NCI-H146 (cell line): ENCODE measurements at places on chromosomes 4 and X.

GRCh38 chr4:150206265-150206664 is 128.0 kb downstream of the DCLK2 start:
- DNase-seq = no peak

DNA sequence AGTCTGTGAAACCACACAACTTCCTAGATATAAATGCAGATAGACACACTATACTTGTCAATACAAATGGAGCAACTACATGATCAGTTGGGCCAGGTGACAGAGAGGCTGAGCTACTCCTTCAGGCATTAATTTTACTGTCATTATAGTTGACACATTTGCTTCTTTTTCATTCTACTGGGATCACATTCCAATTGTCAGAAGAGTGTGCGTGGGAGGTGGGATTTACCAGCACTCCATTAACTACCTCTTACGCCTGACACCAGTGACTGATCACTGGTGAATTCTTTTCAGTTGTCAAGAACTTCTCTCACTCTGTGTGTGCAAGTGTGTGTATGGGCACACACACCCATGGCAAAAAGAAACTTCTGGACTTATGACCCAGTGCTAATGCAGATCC is 94.2 kb upstream of the DIAPH2 start:
- DNase-seq = no peak

GRCh38 chr4:76950052-76950955 is 752 bp downstream of the SEPTIN11 start:
- DNase-seq = peak; percentile 72

DNA sequence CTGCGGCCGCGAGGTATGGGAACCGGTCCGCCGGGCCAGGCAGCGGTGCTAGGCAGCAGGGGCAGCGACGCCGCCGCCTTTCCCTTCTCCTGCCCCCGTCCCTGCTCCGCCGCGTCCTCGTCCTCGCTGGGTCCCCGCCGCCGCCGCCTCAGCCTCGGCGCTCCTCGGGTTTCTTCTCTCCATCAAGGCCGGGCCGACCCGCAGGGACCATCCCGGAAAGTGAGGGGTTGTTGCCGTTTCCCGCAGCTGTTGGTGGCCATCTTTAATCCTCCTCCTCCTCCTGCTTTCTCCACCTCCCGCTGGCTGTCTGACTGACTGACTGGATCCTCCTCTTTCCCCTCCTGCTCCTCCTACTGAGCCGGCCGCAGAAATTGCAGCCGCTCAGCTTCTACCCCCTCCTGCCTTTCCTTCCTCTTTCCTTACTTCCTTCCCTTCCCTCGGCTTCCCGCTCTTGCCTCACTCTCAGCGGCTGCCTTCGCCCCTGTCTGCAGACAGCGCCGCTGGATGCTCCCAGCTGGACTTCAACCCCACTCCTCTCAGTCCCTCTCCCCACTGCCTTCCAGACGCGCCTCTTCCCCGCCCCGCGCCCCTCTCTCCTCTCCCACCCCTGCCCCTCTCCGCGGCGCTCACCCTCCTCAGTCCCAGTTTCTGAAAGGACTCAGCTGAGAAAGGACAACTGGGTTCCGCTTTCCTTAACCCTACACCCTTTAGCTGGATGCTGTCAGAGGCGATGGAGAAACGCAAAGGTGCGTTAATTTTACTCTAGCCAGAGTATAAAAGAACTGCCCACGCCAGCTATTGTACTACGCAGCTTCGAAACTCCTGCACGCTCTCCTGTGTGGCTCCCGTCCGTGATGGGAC is at the start of gene WDFY3:
WDFY3 (minus strand) TSS at position 309 of the 861 bp plus-strand sequence. CDS start 106,099 bp downstream, outside the sequence.
- DNase-seq = peak; percentile 51

DNA sequence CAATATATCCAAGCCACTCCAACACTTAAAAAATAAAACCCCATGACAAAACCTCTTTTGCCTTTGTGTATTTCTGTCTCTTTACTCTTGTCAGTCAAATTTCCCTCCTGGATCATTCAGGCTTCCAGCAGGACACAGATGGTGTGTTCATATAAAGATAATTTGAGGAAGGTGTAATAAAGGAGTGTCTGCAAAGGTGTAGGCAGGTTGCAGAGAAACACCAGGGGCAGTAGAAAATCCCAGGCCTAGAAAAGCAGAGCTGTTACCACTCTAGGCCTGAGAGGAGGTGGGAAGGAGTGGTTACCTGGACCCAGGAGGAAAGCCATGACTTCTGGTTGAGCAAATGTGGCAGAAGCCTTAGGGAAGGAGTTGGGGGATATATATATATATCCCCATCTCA is 28.8 kb downstream of the CHRNA9 start:
- no peak for DNase-seq

GRCh38 chr4:159106636-159107035 is 3.8 kb downstream of the RAPGEF2 start:
- no peak for DNase-seq

DNA sequence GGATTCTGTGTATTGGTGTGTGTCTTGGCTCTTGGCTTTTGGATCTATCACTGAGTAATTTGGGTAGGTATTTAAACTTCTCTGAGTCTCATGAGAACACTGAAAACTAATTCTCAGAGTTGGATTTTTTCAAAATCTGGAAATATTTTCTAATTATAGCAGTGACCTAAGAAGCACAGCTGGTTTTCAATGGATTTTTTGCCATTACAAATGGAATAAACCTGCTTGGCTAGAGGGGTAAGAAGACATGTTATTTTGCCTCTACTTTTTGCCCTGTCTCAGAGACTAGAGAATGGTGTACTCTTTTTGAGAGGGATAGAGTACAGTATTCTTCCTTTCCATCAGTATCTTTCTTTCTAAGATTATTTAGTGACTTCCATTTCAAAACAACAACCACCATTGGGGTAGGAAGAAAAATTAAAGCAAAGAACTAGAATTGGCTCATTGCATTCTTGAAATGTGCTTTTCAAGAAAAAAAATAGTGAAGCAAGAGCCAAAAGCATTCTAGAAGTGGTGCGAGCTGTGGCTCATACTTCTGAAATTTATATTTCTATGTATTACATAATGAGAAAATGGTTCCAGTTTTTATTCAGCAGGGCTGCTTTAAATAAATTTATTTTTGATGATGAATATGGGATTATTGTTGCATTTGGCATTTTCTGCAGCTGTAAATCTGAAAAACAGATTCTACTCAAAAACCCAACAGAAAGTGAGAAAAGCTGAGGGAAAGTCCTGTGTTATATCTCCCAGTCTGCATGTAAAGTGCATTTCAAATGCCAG is 850.2 kb upstream of the SLIT2 start:
- no peak for DNase-seq

- DNase-seq = no peak
Observed at GRCh38 chrX:17052210-17052609, 105.8 kb downstream of the REPS2 start.

DNA sequence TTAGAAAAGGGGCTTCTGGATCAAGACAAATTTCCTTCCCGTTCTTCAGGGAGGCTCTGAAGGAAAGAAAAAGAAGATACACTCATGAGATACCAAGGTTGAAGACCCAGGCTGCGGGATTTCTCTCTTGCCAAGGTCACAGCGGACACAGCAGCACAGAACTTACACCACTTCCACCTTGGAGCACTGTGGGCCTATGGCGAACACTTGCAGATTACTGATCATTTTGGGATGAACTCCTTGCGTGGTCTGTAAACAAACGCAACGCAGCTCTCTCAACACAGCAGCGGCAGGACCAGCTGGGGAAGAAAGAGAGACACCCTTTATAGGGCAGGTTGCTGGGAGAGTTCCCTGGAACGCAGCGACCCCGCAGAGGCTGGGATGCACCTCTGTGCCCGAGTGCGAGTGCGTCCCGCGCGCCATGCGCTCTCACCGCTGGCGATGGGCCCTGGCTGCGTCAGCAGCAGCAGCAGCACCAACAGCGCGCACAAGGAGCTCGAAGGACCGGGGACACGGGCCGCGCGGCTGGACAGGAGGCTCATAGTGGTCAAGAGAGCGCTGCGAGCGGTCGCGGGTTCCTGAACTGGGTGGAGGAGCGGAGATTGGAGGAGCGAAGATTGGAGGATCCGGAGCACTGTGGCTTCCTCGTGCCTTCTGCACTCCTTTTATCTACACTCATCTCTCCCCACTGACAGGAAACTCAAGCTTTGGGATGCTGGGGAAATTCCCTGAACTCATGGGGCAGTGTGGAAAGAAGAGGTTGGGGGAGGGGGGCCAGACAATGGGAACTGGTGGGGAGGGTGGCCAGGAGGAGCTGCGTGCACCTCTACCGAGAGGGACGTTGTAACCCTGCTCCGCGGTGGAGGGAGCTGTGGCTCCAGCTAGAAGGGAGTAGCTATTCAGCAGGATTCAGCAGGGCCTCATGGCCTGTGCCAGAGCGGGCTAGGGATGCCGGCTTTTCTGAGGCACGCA is at the start of gene CXCL5:
CXCL5 (minus strand) TSS at position 638 of the 972 bp plus-strand sequence; CDS start at position 542, 96 bp downstream.
- DNase-seq = no peak

- no peak for DNase-seq
Observed at GRCh38 chrX:153908219-153908860, 3.9 kb downstream of the AVPR2 start.

DNA sequence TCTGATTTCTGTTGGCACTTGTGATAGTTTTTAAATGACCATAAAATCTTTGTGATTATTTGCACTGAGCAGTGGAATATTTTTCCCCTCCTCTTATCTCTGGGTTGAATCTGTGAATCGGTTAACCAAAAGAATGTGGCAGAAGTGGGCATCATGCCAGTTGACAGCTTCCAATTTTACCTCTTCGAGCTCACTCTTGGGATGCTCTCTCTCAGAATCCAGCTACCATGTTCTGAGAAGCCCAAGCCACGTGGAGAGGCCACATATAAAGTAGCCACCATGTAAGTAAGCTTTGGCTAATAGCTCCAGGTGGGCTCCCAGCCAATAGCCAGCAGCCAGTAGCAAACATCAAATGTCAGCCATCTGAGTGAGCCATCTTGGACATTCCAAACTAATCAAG is 12.9 kb upstream of the WDR19 start:
- no peak for DNase-seq

DNA sequence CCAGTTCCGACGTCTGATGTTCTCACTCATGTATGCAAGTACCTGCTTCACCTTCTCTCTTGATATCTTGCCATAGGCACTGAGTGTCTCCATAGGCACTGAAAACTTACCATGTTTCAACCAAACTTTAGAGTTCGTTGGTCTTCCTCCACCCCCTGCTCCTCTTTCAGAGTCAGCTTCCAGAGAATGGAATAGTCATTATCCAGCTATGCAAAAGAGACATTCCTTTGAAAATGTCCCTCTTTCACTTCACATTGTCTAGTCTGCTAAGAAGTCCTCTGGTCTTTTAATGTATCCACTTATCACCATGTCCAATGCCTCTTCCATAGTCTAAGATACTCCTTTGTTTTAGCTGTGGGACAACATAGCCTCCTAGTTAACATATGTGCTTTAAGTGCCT is 566.0 kb upstream of the TENM3 start:
- DNase-seq = no peak

- DNase-seq = peak; percentile 31
Observed at GRCh38 chrX:40171513-40172400, 74.0 kb upstream of the BCOR start.

- no peak for DNase-seq
Observed at GRCh38 chr4:123297836-123298235, 98.8 kb upstream of the SPRY1 start.

DNA sequence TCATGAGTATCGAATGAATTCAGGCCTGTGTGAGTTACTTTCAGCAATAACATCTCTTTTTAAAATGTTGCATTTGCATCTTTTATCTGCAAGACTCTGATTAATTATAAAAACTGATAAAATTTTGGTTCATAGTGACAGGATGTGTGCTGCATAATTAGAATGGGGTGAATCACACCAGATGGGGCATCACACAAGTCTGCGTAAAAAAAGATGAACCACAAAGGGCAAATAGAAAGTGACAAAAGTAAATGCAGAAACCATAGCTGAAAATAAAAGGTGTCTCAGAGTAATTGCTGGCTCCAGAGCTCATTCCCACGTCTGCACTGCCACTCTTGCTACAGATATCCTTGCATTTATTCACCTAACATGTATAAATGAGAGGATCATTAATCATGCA is 131.1 kb downstream of the HS3ST1 start:
- DNase-seq = no peak

GRCh38 chr4:33625748-33626147 is 2618.6 kb downstream of the ARAP2 start:
- peak; percentile 24 for DNase-seq

DNA sequence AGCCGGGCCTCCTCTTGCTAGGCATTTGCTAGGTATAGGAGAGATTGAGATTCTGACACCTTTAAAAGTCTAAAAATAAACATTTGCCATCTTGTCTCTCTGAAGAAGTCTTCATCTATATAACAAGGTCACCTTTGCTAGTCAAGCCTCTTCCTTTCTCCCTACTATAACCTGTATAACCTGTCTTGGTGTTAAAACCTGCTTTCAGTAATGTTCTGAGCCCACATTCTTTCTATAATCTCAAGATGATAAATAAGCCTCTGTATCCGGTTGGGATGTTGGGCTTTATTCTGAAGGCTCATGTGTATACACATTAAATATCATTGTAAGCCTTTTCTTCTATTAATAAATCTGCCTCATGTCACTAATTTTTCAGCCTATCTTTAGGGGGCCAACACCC is 10.2 kb downstream of the ASIC5 start:
- no peak for DNase-seq

DNA sequence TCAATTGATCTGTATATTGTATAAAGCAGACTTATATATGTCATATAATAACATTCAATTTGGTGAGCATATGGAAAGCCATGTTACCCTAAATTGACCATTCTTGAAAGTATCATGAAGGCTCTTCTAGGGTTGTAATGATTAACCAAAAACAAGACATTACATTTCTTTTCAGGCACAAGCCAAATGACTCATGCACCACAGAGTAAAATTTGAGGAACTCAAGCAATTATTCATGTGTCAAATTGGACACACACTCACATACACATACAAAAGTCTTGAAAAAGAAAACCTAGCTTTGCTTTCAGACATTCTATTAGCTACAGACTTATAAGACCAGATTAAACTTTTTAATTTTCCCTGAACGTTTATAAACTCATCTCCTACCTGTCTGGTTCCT is 146.5 kb upstream of the PCDH18 start:
- no peak for DNase-seq

DNA sequence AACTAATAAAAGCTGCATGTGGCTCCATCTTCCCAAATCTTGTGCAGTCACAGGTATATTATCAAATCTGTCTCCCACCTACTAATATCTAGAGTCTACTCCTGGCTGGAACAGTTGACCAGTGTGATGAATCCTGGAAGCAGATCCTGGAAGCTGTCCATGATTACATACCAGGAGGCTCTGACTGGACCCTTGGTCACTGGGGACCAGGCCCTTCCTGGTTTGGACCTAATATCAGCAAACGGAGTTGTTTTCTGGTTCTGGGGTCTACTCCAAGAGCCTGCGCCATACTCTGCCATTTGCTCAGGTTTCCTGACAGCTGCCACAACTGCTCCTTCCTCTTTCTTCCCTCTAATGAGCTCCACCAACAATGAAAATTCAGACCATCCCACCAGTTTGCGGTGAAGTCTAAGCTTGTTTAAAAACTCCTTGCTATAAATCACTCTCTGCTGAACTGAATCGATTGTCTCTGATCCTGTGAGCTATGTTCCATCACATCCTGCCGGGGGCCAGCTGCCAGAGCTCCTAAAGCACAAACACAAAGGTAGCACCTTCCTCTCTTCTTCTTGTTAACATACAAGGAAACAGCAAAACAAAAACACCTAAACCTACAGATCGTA is 114.2 kb downstream of the PALLD start:
- no peak for DNase-seq

GRCh38 chr4:86442881-86443280 is 83.0 kb upstream of the MAPK10 start:
- no peak for DNase-seq
